Kidney epithelial cell (primary cell): ENCODE measurements at places on chromosomes 3 and 15. TPM values are rescaled to one million over a fixed set of nuclear protein-coding genes. Genes with fewer than 3 reads are reported as not detected.

DNA sequence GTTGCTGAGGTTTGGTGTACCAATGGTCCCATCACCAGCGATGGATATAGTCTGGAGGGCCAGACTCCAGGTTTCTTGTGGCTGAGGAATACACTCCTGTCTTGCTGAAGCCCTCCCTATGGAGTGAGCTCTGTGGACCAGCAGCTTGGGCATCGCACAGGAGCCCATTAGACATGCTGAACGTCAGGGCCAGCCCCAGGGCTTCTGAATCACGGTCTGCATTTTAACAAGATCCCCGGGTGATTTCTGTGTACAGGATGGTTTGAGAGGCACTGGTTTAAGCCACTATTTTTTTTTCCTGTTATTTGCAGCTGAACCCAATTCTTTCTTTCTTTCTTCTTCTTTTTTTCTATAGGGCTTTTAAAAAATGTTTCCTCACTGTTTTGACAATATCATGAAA lies 69.5 kb upstream of the XCR1 start:
- DNase-seq: no peak

The RNU5B-1 gene
- not detected in 2 replicates for total RNA-seq

The HRH1 gene
- total RNA-seq: 3.2 and 4.0 TPM in 2 replicates

GRCh38 chr3:188979669-188980310 lies 192.0 kb upstream of the TPRG1 start:
- DNase-seq: no peak

DNA sequence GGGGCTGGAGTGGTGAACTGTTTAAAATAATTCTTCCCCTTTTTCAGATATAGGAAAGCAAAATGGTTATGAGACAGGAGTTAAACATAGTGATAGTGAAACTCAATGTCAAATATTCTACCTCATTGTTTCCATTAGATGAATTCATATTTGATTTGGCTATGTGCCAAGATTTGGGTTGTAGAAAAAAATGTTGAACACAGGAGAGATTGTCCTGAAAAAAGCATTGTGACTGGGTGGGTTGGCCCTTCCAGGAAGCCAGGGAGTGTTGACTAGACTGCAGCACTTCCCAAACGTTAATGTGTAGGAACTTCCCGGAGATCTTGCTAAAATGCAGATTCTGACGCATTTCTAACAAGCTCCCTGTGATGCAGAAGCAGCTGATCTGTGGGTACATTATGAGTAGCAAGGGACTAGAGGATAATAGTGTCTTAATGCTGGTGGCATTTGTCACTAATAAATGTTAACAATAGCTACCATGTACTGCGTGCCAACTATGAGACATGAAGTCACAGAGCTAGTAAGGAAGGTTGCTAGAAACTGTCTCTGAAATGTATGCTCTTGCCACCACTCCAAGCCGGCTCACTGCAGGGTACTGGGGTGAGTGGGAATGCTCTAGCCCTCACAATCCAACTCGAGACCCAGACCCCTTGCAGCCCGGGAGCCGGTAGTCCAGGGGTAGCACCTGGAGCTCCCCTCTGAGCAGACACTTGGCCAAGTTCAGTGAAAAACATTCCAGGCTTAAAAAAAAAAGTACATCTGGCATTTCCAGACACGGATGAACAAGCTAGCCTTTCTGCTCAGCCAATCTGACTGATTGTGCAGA lies 120.6 kb downstream of the CD47 start:
- DNase-seq: no peak

The GLDN gene
- not detected in 2 replicates for total RNA-seq

The ZFAND6 gene
- total RNA-seq: 88.7 and 114 TPM in 2 replicates

DNA sequence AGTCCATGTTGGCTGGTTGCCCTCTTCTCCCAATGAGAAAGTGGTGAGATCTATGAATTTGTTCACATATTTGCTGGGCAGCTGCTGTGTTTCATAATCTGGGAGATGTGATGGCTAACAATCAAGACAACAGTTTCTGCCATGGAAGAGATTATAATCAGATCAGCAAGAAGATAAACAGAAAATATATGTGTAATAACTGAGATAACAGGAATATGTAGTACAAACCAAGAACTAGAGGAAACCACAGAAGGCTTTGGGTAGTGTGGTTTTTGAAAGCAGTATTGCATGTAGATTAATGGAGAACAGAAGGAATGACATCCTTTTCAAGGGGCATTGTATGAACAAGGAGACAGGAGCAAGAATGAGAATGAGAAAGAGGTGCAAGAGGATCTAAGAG lies 12.2 kb upstream of the CSTA start:
- no peak for DNase-seq

The ZIC1 gene
- not detected in 2 replicates for total RNA-seq

GRCh38 chr15:76753771-76754170 lies 151.4 kb downstream of the SCAPER start:
- DNase-seq: no peak

DNA sequence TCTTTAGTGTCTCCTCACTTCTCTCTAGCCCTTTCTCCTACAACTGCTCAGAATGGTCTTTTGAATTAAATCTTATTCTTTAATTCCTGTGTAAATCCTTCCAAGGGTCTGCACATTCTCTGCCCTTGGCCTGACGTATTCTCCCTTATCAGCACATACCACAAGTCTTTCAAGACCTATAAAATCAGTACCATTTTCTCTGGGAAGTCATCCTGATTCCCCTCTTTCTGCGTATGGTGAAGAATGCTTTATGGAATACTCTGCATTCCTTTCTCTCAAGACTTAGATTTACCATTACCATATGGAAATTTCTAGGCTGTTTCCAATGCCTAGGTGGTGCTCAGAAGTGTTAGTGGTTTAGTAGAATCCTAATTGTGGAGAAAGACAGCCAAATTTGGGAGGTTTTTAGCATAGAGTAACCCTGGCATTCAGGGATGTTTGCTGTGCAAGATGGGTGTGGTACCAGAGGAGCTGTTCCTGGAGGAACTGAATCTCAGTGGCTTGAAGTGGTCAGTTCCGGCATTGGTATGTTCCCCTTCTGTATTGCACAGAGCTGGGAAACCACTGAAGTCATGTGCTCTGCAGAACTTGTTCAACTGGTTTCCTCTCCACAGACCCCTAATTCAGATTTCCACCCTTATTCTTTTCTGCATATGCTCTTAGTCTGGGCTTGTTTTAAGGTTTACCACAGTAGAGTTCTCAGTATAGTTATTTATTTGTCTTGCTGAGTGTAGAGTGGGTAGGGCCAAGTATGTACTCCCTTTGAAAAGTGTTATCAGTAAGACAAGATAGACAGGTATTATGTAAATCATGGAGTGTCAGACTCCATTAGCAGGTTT lies 24.5 kb downstream of the IQGAP1 start:
- DNase-seq: no peak
